Brain microvascular endothelial cell (primary cell): ENCODE measurements at places on chromosomes 12 and 14.

- DNase-seq = no peak
Measured at GRCh38 chr12:1174659-1175058, 183.6 kb downstream of the ERC1 start.

GRCh38 chr14:26820138-26820537 lies 222.3 kb upstream of the NOVA1 start:
- no peak for DNase-seq

GRCh38 chr14:73460691-73461127 lies 2.4 kb upstream of the NUMB start:
- peak; percentile 61 for DNase-seq

- DNase-seq = peak; percentile 55
Measured at GRCh38 chr12:120399531-120399930, 30.6 kb upstream of the MSI1 start.

- no peak for DNase-seq
Measured at GRCh38 chr12:95554532-95555071, 3.3 kb upstream of the USP44 start.

GRCh38 chr14:24394275-24394674 lies 4.5 kb upstream of the NYNRIN start:
- DNase-seq = no peak

- peak; percentile 6 for DNase-seq
Measured at GRCh38 chr12:46267825-46268582, 839 bp downstream of the SLC38A1 start.

- no peak for DNase-seq
Measured at GRCh38 chr12:49609875-49610154, 4.4 kb upstream of the FAM186B start.

DNA sequence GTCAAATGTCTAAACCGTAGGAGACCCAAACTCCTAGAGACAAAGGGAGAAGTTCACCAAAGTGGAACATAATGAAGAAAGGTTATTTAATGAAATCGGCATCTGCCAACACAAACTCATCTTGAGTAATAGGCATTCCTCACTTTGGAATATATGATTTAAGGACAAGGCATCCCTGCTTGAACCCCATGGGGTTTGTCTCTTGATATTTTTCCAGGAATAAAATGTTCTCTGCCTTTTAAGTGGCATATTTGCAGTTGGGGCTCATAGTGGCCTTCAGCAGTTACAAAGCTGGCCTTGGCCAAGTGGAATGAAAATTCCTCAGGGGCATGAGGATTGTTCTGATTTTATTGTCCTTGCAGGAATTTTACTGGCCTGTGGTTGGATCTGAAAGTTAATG lies 7.1 kb downstream of the POP5 start:
- no peak for DNase-seq

DNA sequence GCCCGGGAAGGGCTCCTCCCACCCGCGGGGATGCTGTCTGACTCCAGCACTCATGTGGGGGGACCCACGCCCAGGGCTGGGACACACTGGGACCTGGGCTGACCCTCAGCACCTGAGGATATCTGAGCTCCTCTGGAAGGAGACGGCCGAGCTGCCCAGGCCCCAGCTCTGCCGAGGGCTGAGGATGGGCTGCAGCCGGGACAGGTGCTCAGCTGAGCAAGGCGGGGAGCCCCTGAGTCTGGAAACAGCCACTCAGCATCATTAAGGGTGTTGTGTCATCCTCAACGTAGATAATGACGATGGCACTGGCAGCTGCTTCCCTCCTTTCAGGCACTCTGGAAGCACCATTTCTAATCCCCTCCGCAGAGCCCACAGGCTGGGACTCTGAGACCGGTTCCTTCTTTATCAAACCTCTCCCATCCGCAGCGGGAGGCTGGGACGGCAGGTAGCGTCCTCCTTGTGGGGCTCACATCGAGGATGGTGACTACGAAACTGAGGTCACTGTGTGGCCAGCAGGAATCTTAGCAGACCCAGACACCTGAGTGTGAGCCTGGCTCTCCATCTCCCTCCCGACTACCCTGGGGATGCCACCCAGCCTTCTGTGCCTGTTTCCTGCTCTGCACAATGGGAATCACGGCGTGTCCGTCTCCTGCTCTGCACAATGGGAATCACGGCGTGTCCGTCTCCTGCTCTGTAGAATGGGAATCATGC lies 26.7 kb upstream of the SFSWAP start:
- DNase-seq = no peak

- DNase-seq = no peak
Measured at GRCh38 chr14:23028799-23029198, 5.9 kb downstream of the PSMB5 start.

- DNase-seq = no peak
Measured at GRCh38 chr14:100350276-100350926, 27.3 kb downstream of the SLC25A47 start.

DNA sequence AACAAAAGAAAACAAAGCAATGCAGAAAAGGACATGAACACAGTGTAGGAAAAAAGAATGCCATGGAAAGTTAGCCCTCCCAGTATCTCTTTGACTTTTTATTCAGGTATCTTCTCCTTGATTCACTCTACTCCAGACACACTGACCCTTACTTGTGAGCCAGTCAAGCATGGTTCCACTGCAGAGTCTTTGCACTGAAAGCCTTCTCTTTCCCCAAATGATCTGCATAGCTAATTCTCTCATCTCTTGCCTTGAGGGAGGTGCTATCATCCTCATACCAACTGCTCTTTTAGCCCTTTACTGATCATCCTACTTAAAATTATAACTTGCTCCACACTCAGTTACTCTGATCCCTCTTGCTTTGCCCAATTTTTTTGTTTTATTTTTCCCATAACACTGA lies 101.2 kb upstream of the SLC16A7 start:
- DNase-seq = no peak

DNA sequence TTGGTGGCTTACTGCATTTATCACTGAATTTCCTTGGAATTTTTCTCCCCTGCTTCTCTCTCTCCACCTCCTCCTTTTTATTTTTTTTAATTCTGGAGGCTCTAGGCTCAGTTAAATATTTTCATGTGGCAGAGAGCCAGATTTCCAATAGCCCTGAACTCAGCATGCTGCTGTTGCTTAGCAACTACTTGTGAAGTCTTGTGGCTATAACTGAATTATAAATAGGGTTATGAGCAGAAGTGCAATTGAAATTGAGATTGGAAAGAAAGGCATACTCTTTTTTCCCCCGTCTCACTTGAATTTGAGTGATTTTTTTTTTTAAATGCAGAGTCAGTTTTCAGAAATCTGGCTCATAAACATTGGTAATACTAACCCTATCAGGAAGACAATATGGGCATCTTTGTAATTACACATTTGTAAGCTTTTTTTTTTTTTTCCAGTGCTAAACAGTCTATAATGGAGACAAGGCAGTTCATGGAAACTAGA lies 38.3 kb downstream of the ATF7IP start:
- peak; percentile 83 for DNase-seq

- DNase-seq = no peak
Measured at GRCh38 chr12:116370886-116371580, 93.5 kb upstream of the MED13L start.

DNA sequence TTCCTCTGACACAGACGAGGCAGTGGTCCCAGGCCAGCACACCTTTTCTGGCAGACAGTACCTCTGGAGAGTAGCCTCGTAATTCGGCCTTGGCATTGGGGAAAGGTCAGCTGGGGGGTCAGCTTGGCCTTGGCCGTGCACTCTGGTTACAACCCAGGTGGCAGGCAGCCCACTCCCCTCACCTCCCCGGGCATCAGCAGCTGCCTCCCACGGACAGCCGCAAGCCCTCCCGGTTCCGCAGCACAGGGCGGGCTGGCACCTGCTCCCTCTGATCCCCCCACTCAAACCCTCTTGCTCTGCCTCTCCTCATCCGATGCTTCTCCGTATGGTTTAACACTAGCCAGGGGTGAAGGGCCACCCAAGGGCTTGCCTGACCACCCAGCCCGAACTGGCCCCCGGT lies 50.6 kb downstream of the TEAD4 start:
- DNase-seq = no peak

DNA sequence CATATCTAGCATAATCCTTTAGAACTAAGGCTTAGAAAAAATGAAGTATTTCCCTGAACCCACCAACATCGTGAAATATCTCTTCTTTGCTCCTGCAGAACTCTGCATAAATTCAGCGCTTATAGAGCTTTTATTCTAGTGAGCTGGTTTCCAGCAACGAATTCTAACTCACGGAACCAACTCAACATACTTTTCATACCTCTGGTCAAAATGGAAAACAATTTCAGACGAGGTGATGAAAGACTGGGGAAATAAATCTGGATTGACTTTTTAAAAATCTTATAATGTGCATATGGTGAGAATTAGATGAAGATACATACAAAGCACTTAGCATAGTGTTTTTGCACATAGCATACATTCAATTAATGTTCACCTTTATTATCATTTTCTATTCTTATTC lies 62.6 kb upstream of the BBS10 start:
- DNase-seq = no peak
